ENCODE measurements at places on chromosomes 7 and 10.

GRCh38 chr10:3806603-3807002 lies 21.6 kb upstream of the KLF6 start:
- DNase-seq, result no peak

- DNase-seq, result no peak
Observed at GRCh38 chr10:95693071-95693667, 558 bp downstream of the TCTN3 start.

DNA sequence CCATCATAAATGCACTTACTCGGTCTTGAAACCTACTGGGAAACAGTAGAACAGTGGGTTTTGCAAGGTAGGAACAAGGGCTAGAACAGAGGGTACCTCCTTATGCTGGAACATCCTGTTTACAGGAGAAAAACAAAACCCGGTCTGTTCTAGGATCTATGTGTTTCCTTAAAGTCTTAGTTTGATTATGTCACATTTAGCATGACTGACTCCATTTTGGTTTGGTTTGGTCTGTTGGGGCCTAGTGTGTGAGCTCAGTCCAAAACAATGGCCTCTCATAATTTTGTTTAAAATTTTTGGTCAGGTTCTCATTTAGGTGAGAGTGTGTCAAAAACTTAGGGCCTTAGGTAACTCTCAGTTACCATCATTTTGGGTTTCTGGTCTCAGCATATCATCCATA lies 96.3 kb upstream of the TRIM24 start:
- DNase-seq, result no peak

DNA sequence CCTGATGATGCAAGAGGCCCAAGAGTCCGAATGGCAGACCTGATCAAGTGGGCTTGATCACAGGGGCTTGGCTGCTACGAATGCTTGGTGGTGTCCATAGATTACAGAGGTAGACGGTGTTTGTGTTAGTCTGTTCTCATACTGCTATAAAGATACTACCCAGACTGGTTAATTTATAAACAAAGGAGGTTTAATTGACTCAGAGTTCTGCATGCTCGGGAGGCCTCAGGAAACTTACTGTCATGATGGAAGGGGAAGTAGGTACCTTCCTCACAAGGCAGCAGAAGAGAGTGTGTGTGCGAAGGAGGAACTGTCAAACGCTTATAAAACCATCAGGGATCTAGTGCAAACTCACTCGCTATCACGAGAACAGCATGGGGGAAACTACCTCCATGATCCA lies 268.9 kb upstream of the KLF6 start:
- DNase-seq, result no peak

DNA sequence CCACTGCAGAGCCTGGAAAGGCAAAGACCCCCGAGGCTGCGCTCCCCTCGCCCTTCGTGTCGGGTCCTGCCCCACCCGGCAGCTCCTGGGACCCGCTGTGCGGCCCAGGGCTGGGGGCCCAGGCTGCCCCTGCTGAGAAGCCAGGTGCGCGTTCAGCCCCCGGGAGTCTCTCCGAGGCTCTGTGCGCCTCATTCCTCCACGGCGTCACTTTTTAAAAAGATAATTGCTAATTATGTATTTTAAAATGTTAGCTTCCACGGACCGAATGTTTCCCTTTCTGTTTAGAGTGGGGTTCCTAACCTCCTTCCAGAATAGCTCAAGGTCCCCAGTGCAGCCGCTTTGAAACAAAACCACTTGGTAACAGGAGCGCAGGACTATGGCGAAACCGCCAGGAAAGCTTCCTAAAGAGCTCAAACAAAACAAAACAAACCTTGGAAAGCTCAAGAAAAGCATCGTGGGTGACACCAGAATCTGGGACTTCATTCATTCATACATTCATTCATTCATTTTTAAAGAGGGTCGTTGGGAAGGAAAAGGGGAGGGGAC lies 45.6 kb downstream of the PDIA4 start:
- DNase-seq, result no peak

GRCh38 chr7:130294314-130294713 lies 1.4 kb downstream of the CPA4 start:
- DNase-seq, result no peak

DNA sequence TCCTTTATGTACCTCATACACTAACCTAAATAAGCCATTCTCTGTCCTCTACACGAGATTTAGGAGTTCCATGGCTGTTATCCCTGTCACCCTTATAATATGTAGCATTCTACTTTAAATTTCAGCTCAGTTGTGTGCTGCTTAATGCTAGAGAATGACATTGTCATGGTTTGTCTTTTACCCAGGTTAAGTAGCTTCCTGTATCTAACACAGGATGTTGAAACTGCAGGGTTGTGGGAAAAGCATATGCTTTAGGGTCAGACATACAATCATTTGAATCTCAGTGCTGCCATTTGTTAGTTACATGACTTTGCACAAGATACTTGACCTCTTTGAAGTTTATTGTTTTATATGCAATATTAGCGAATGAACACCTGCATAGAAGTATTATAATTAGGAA lies 235.1 kb upstream of the CACNA2D1 start:
- DNase-seq, result no peak

- no peak for DNase-seq
Observed at GRCh38 chr10:63344269-63344668, 121.5 kb downstream of the JMJD1C start.

DNA sequence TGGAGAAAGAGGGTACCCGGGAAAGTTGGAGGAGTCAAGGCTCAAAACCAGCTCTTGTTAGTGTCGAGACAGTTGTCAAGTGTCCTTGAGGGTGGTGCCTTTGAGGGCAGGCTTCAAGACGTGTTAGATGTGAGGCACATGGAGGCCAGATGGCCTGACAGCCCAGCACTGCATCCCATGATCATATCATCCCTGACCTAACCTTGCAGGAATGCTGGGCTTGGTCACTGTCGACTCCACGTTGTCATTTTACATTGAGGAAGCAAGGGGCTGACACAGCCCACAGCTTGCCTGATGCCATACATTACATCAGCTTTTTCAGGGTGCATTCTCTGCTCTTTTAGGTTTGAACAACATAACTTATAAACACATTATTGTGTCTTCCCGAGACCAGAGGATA lies 114.1 kb downstream of the ABCA13 start:
- DNase-seq, result no peak

- DNase-seq, result no peak
Observed at GRCh38 chr10:49139028-49139845, 5.4 kb upstream of the FAM170B start.

- no peak for DNase-seq
Observed at GRCh38 chr10:93071674-93072224, 1.9 kb upstream of the CYP26A1 start.

GRCh38 chr7:19009241-19009935 lies 108.0 kb downstream of the TWIST1 start:
- DNase-seq, result no peak

DNA sequence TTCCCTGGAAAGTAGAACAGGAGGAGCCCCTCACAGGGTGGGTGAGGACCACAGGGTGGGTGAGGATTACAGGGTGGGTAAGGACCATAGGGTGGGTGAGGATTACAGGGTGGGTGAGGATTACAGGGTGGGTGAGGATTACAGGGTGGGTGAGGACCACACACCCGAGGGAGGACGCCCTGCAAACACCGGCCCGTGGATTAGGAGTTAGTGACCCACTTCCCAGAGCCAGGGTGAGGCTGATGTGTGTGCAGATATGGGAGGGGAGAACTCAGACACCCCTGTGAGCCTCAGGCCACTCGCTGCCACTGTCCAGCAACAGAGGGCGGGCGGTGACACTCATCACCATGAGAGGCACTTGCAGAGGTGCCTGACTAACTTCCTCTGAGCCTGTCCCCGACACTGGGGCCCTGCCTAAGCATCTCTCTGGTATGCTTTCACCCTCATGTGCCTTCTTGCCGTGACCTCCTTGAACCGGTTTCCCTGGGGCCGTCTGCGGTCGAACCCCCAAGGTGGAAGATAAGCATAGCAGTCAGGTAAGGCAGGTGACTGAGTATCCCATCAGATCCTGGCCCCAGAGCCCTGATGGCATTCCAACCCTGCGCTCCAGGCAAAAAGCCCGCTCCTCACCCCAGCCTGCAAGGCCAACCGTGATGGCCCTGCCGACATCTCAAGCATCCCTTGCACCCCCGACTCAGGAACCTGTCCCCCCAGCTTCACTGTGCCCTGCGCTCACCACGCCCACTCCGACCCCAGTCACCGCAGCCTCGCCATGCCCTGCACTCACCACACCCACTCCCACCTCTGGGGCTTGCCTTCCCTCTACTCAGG lies 74.1 kb downstream of the FAM53B start:
- no peak for DNase-seq

GRCh38 chr7:2076649-2077064 lies 156.1 kb downstream of the MAD1L1 start:
- no peak for DNase-seq

- DNase-seq, result no peak
Observed at GRCh38 chr7:119720541-119720940, 552.4 kb upstream of the KCND2 start.

DNA sequence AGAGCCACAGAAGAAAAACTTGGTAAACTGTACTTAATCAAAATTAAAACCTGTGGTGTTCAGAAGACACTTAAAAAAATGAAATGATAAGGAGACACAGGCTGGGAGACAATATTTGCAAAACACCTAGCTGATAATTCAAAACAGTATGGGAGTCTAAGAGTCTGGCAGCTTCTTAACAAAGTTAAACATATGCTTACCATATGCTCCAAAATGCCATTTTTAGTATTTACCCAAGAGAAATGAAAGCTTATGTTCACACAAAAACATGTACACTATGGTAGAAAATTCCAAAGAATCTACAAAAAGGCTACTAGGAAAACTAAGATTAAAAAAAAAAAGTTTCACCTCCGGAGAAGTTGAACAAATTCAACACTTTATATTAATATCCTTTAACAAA lies 48.6 kb downstream of the ITGB1 start:
- DNase-seq, result no peak

GRCh38 chr7:6394114-6394513 lies 53.6 kb downstream of the DAGLB start:
- no peak for DNase-seq

GRCh38 chr10:78830976-78831375 lies 237.8 kb upstream of the ZMIZ1 start:
- no peak for DNase-seq

GRCh38 chr10:91163269-91163868 lies 57.1 kb upstream of the PCGF5 start:
- peak; percentile 40 for DNase-seq

DNA sequence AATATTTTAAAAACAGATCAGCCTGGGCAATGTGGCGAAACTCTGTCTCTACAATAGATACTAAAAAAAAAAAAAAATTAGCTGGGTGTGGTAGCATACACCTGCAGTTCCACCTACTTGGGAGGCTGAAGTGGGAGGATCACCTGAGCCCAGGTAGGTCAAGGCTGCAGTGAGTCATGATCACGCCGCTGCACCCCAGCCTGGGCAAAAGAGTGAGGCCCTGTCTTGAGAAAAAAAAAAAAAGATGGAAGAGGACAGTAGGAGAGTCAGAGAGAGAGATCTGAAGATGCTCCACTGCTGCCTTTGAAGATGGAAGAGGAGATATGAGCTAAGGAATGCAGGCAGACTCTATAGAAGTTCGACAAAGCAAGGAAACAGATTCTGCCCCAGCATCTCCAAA lies 181.9 kb downstream of the CALN1 start:
- DNase-seq, result no peak

- no peak for DNase-seq
Observed at GRCh38 chr7:137681657-137682562, 164.9 kb downstream of the DGKI start.

- DNase-seq, result no peak
Observed at GRCh38 chr7:155850001-155850436, 37.8 kb upstream of the SHH start.

GRCh38 chr7:143901332-143901667 lies 676 bp downstream of the TCAF1 start:
- no peak for DNase-seq

DNA sequence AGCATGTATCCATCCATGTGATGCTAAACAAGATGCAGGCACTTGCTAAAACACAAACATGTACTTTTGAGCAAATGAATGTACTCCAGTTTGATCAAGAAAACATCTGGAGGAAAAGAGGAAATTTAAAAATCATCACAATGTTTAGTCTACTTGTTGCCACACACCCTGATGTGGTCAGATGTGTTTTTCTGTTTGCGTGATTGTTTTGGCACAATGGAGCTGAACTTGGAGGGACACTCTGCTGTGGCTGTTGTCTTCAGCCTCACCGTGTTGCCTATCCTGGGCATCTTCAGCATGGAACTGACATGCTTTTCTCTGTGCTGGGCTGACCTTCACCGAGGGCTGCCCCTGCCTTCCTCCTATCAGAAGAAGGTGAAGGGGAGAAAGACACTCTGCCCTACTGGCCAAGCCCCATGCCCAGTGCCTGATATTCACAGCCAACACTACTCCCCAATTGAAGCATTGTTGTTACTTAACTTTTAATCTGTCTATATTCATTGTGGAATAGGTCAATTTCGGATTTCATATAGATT lies 268.3 kb upstream of the IGFBP3 start:
- DNase-seq, result no peak

DNA sequence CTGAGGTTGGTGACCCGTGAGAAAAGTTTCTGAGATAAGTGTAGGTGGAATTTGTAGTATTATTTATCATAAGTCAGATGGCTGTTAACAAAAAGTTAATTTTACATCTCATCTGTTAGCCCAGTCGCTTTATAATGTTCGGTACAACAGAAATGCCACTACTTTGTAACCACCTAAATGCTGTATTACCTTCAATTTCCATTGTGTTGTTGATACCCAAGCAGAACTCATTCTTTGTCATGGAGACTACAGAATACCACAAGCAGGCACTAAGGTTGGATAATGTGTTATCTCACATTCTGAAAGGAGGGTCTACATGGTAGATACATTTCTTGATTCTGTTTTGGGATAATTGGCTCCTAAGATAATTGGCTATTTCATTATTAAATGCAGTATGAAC lies 249.8 kb upstream of the KAT6B start:
- DNase-seq, result no peak
